BE2C (cell line): ENCODE measurements at places on chromosomes 5 and 9.

DNA sequence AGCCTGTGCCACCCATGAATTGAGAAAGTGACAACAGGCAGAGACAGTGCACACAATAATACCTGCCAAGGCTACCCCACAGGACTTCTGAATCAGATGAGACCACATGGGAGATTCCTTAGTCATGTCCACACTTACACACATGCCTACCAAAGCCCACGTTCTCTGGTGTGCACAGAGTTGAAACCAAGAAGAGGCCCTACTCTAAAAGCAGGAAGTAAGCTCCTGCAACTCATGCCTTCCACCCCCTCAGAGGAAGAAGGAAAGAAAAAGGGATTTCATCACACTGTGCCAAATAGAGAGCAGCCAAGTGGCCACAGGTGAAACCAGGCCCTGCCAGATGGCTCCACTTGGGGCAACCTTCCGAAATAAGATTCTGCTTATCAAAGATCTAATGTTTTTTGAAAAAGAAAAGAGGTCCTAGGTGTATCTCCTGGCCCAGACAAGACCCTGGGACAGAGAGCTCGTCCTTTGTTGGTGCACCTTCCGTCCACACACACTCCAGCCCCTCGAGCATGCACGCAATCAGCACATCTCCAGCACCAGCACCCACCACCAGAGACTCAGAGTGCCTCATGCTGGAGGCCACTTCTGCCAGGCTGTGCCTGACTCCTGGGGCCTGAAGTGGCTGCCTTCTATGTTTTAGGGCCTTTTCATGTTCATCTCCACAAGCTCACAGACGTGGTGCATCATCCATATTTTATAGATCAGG is 114.6 kb upstream of the SPOCK1 start:
- no peak for DNase-seq

GRCh38 chr9:125556046-125556721 is 150.8 kb downstream of the MAPKAP1 start:
- no peak for DNase-seq

DNA sequence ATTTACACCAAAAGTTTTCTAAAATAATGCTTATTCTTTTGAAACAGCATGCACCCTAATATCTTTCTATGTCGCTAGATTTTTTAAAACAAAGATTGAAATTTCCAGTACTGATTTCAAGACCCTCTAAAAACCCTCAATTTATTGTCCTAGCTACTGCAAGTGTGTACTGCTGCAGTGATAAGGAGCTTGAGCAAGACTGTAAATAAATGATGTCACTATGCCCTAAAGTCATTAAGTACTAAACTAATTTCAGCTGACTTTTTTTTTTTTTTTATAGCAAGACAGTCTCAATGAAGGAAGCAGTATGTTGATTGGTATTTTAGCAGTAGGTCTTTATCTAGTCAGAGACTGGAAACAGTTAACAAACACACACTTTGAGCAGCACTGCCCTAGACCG is 12.2 kb upstream of the MIER3 start:
- DNase-seq, result no peak

- no peak for DNase-seq
These were observed 236.9 kb downstream of the SAXO1 start for GRCh38 chr9:18795947-18796671.

DNA sequence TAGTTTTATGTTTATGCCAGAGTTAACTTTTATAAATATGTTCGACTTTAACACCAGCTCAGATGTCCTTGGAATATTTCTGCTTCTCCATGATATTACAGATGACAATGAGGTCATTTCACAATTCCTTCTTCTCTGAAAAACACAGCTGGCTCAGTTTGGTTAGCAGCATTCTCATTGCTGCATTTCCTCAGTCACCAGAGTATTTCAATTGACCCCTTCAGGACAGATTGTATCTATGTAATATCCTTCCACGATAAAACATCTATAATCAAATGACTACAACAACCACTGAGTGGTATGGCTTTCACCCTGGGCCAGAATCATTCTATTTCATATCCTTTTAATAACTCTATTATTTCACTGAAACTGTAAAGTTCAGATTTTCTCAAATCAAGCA is 148.7 kb downstream of the OXCT1 start:
- no peak for DNase-seq

GRCh38 chr5:105922574-105922973 is 1748.2 kb downstream of the EFNA5 start:
- no peak for DNase-seq

DNA sequence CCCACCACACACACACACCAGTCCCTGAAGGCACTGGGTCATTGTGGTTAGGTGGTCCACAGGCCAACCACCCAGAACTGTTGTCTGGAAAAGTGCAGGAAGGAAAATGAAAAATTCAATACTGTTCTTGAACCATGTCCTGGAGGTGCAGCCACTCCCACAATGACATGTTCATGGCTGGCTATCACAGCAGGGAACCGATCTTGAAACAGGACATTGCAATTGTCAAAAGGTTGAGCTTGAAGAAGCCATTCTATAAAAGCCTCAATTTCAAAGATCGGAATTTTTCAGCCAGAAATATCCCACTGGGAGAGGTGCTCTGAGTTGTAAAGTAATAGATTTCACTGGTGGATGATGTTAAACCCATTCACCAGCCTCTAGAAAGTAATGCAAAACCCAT is 218.2 kb downstream of the GNA14 start:
- no peak for DNase-seq
